ENCODE measurements at places on chromosomes 4 and X. TPM values are rescaled to one million over a fixed set of nuclear protein-coding genes. Genes with fewer than 3 reads are reported as not detected.

- DNase-seq = no peak
Measured at GRCh38 chr4:74366367-74366911, 1.5 kb downstream of the EREG start.

- no peak for DNase-seq
Measured at GRCh38 chr4:172725581-172725980, 443.0 kb upstream of the GALNT7 start.

DNA sequence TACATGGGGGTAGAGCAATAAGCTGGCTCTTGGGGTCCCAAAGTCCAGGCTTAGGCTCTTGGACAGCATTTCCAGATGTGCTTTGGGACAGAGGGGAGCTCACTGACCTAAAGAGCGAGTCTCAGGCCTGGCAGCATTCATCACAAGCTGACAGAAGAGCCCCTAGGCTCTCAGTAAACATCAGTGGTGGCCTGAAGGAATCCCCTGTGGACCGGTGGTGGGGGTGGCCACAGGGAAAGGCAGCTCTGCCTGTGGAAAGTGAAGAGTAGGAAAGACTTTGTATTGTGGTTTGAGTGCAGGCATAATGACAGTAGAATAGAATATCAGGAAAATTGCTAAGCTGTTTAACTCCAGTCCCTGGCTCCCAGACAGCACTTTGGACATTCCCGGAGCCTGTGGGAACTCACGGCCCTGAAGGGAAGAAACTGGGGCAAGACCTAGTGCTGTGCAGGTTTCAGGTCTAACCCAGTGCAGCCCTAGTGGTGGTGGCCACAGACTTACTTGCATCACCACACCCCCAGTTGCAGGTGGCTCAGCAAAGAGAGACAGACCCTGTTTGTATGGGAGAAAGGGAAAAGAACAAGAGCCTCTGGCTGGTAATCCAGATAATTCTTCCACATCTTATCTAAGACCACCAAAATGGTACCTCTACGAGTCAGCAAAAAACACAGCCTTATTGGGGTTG lies 141.9 kb downstream of the MAB21L2 start:
- DNase-seq = no peak

GRCh38 chrX:36407836-36408235 lies 488.3 kb downstream of the CFAP47 start:
- DNase-seq = no peak

DNA sequence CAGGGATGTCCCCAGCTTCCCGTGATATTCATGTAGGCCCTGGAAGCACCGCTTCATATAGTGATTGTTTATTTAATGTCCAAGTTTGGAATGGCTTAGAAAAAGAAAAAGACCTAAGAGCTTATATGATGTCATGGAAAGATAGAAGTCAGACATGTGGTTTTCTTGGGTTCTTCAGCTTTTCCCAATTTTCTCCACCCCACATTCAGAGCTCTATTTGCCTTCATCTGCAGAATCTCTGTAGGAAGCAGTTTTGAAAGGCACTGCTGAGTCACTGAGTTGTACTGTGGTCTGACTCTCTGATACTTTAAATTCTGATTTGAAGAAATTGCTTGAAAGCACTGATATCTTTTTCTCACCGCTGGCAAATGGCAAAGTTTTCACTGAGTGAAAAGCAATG lies 120.6 kb upstream of the EDNRA start:
- DNase-seq = no peak

DNA sequence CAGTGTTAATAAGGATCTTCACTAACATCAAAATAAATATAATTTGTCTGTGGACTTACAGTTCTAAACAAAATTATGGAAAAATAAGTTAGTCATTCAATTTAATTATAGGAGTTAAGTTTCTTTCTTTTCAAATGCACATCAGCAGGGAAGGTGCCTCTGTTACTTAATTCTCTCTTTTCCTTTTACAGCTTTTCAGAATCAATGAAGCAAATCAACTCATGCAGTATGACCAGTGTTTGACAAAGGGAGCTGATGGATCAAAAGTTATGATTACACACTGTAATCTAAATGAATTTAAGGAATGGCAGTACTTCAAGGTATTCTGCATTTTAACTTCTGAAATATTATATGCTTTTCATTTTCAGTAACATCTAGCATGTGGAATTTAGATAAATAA lies 15.9 kb downstream of the HMGB2 start:
- DNase-seq = no peak

GRCh38 chr4:119113033-119113655 lies 22.5 kb upstream of the MYOZ2 start:
- DNase-seq = no peak

DNA sequence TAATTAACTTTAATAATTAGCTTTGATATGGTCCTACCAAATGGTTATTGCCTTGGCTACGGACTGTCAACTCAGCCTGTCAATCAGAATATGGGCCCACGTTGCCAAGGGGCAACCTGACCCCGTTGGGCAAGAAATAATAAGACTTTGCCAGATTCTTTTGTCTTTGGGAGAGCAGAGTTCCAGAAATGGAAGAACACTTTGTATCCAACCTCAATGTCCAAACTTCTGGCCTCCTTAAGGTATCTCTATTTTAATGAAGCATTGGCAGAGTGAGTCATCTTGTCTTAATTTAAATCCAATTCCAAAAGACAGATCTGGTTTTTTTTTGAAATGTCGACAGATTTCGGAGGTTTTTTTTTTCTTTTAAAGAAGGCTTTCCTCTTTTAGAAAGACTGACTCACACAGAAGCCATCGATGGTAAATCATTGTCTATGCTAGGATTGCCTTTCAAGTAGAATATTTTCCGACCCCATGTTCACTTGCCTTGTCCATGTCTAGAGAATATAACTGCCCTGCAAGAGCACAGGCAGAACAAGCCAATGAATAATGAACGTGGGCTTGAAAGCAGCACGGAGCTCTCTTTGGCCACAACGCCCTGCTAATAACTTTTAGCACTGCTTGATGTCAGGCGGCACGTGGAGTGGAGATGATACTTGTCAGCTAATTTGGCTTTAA lies 190.3 kb upstream of the GATB start:
- DNase-seq = no peak

DNA sequence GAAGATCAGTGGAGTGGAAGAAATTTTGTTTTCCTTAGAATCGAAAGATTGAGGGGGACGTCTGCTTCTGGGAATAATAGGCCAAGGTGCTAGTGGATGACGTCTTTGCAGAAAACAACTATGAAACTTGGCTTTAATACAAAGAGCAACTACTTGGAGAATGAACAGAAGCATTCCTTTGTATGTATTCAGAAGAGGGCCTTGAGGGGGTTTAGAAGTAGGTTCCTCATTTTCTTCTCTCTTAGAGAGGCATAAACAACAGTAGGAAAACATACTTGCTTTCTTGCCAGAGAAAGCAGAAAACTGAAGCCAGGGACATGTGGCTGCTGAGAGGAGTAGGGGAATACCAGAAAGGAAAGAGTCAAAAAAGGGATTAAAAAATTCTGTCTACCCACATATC lies 167.8 kb downstream of the ZNF330 start:
- DNase-seq = no peak

DNA sequence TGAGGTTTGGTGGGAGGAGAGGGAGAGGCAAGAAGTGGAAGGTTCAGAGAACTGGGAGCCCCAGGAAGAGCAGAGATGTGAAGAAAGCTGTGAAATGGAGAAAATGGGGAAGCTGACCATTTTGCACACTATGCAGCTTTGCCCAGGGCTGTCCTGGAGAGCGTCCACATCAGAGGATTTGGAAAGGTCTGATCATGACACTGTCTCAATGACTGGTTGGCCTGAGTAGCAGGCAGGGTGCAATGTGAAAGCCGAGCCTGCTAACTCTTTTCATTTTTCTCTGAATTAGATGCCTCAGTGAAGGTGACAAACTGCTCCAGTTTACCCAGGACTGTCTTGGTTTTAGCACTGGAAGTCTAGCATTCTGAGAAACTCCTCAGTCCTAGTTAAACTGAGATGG lies 330.1 kb upstream of the RPS6KA3 start:
- no peak for DNase-seq

- peak; percentile 71 for DNase-seq
Measured at GRCh38 chrX:48917139-48918001, 1.5 kb downstream of the PIM2 start.

- DNase-seq = no peak
Measured at GRCh38 chr4:7938266-7938608, 1.4 kb downstream of the AFAP1 start.

DNA sequence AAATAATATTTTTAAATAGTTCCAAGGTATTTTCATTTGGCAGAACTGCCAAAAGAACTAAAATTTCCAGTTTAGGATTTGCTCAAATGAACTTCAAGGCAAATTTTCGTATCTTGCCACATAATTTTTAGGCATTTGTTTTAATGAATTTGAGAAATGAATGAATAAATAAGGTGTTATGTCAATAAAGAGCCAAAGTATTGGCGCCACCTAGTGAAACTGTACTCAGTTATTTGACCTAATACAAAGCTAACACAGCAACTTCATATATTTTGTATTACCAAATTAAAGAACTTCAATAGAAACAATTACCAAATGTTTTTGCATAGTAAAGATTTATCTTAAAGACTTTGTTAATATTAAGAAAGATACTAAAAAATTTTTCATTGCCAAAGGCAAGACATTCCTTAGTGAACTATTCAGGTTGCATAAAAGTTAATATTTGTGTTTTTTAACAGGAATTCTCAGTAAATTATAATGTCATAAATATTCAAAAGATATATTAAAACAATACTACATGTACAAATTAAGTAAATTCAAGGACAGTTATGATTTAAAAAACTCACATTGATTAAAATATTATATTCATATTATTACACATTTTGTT lies 50.3 kb downstream of the STPG2 start:
- DNase-seq = no peak

GRCh38 chr4:78596111-78596742 lies 44.7 kb downstream of the ANXA3 start:
- DNase-seq = no peak

DNA sequence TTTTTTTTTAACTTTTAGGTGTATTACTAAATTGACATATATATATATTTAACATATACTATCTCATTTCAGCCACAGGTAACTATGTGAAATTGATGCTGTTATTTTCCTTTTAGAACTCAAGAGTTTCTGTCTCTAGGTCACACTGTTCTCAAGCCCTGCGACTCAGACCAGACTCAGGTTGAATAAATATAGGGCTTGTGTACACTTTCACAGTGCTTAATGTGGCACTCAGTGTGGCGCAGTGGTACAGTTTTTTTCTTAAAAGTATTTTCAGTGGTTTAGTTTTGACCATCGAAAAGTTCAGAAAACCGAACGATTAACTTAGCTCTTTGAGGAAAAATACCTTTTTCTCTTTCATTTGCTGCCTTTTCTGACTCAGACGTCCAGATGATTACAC lies 24.7 kb downstream of the PACRGL start:
- no peak for DNase-seq

DNA sequence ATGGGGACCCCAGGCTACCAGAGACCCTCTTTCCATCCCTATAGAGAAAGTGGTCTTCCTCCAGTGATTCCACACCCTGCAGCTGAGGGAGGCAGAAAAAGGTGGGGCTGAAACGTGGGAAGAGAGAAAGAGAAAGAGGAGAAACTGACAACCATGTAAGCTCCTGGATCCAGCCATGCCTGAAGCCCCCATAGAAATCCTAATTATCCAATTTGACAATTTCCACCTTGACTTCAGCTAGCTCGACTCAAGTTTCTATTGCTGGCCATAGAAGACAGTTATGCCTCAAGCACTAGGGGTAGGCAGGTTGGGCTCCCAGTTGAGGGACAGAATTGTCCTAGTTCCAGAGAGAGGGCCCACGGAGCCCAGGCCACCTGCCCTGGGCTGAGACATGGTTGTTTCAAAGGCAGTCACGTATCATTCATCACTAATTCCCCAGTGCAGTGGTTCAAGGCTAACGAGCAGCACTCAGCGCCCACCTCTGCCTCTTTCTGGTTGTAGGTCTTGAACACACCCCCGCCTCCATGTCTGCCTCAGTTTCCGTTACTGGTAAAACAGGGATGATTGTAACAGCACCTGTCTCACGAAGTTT lies 39.8 kb upstream of the ASMTL start:
- DNase-seq = no peak

DNA sequence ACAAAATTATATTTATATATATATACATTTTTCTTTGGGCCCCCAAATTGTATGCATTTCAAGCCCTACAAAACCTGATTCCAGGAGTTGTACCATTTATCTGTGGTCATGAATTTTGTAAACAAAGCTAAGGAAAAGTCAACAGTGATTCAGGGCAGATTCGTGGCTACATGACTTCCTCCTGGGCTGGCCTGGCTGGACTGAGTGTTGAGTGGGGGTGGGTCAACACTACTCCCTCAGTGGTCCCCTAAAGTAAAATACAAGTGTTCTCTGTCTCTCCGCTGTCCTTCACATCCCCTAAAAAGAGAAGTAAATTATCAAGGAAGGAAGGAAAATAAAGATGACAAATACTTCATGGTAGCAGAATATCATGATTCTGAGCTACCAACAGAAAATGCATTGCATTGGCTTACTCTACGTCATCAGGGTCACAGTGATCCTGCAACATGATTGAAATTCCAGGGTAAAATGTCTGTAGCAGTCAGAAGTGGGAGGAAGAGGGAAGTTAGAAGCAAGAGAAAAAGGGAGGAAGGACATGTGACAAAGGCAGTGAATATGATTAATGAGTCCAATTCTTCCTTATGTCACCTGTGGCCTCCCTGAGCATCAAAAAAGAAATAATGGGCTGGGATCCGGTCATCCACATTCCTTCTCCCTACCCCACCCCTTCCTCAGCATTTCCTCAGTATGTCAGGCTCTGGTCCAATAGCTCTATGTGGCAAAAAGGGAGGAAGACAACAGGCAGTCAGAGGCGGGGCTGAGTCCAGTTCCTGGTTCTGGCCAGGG lies 42.4 kb upstream of the MYOZ2 start:
- no peak for DNase-seq

DNA sequence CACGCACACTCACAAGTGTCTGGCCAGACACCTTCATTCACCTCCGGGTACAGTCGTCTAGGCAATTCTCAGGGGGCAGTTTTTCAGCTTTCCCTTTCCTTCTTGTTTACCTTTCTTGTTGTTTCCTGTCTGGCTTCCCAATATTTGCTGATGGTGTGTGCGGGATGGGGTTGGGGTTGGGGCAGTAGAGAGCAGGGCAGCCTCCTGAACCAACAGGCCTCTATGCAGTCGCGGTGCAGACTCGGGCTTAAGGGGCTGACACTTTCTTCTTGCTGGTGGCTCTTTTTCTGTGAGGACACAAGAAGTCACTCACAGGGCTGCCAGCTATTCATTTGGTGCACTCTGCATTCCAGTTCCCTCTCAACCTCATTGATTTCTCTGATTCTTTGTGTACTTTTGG lies 56.4 kb downstream of the NBDY start:
- DNase-seq = no peak

DNA sequence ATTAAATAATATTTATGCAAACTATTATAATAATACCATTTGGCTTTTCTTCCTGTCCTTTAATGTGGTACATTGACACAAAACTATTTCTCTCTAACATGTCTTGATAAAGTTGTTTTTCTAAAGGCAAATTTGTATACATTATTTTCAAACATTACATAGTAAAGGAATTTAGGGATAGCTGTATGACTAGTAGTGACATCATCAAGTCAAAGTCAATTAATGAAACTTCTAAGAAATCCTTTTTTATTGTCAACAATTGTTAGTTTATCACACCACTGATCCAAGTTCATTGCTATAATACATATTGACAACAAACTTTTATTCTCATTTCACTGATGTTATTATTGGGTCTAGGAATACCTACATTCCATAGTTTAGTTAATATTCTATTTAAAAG lies 68.4 kb downstream of the TBCK start:
- no peak for DNase-seq

GRCh38 chr4:151574968-151575367 lies 166.0 kb downstream of the FHIP1A start:
- no peak for DNase-seq

- no peak for DNase-seq
Measured at GRCh38 chr4:171981185-171981584, 168.0 kb downstream of the GALNTL6 start.

Gene IQCM
- total RNA-seq = not detected

Gene ASB11
- not detected for total RNA-seq

Gene GPR34
- total RNA-seq = 0.24 TPM

Gene ADH1A
- total RNA-seq = not detected

Gene KCNIP4
- not detected for total RNA-seq

All from activated B cell treated with CpG ODN at 0.5 μM for 24 hours (primary cell).